ENCODE measurements at places on chromosomes 7 and 10. TPM values are rescaled to one million over a fixed set of nuclear protein-coding genes. Genes with fewer than 3 reads are reported as not detected.

The HOXA2 gene
- not detected for total RNA-seq

The TCAF2 gene
- total RNA-seq, result 2.3 TPM

The MPLKIP gene
- 31.4 TPM for total RNA-seq

The VWA2 gene
- total RNA-seq, result 8.3 TPM

DNA sequence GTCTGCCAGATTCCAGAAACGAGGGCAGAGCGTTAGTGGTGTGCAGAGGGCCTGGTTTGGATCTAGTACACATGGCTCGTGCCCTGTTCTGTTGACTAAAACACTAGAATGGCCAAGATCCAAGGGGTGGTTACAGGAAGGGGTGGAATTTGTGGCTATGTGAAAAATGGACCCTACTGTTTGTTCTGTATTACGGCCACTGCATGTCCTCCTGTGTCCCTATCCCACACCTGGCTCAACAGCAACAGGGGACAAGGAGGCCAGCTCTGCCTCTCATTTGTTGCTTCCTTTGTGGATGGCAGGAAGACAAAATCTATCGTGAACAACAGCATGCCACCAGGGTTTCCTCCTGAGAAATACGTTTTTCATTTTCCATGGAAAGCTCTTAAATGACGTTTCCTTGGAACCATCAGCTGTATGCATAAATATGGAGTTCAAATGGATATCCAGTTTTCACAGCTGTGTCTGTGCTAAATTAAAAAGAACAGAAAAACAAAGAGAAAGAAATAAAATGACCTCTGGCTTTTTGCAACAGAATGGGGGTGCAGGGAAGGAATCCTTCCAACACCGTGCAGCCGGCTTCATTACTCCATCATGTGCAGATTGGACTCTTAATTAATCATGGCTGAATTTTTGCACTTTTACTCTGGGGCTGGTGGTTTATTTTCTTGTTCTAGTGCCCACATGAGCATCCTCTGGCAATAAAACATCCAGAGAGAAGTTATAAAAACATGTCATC, 318.9 kb downstream of the CXCL12 start:
- no peak for DNase-seq

- DNase-seq, result no peak
Measured at GRCh38 chr7:80273327-80273726, 138.7 kb downstream of the GNAI1 start.

- DNase-seq, result no peak
Measured at GRCh38 chr7:138768241-138768640, 29.6 kb upstream of the TMEM213 start.

GRCh38 chr10:47018026-47018735, 107.0 kb downstream of the PTPN20 start:
- DNase-seq, result no peak

DNA sequence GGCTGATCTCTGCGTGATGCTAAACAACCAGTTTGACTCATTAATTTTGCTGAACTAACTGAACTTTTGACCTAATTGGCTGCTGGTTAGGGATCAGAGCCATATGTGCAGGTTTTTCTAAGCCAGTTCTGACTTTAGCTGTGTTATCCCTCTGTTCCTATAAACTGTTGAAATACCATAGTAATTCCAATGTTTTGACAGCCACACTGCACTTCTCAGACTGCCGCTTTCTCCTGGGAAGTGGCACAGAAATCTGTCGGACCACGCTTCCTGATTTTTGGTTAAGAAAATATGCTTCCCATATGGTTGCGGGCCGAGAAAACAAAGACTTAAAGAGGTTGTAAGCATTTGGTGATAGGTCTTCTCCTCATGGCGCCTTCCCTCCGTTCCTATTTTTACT, 42.3 kb downstream of the TBXAS1 start:
- no peak for DNase-seq

- DNase-seq, result no peak
Measured at GRCh38 chr10:10193848-10194247, 823.8 kb upstream of the CELF2 start.

DNA sequence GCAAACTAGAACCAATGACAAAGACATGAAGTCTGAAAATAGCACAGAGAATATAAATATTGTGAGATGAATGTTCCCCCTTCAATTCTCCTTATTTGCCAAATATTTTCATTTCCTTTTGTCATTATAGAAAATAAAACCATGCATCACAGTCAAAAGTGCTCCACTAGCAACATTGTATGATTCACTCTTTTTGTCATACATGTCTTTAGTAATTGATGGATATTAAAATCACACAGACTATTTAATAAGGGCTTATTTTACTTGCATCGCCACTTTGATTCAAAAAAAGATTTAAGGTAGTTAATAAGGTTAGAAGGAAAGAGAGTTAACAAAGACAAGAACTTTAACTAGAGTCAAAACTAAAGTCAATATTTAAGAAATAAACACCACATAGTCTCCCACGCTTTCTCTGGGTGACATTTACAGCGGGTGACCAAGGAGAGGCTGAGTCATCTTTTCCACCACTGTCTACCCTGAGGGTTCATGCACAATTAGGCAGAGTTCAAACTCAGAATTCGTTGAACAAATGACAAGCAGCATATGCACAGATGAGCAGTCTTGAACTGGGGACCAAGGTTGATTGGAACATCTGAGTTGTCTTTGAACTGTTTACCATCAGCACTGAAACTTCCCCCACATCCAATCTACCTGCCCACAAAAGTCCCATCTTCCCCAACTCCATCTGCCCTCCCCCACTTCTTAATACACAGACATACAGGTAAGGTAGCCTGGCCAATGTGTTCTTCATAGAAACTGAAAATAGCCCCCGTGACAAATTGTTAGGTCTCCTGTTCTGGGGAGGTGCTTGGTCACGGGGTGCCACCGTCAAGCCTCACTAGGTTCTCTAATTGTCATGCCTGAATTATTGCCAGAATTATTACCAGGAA, 42.5 kb downstream of the C7orf25 start:
- no peak for DNase-seq

GRCh38 chr10:80281784-80282765, 7.4 kb downstream of the MAT1A start:
- no peak for DNase-seq

DNA sequence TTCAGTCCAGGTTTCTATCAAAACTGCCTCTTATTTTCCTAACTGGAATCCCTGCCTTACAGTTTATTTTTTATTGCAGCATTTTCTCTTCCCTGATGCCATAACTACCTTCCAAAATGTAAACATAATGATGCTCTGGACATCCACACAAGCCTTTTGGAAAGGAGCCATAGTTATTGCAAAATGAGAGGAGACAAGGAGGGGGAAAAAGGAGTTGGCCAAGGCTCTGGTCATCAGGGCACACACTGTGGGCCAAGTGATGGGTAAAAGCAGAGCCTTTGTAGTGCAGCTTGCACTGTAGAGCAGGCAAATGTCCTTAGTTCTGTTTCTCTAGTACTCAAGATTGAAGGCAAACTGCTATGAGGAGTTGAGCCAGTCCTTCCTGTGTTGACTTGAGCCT, 289.3 kb upstream of the MTPN start:
- DNase-seq, result no peak

DNA sequence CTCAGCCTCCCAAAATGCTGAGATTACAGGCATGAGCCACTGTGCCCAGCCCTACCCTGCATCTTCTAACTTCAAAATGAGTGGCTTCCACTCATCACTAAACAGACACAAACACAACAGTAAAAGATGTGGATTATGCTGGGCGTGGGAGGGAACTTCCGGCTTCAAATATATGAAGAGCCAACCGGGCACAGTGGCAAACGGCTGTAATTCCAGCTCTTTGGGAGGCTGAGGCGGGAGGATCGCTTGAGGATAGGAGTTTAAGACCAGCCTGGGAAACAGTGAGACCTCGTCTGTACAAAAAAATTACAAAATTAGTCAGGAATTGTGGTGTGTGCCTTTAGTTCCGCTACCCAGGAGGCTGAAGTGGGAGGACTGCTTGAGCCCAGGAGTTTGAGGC, 92.2 kb upstream of the GNA12 start:
- peak; percentile 12 for DNase-seq

- peak; percentile 98 for DNase-seq
Measured at GRCh38 chr7:55254596-55255495, 110.3 kb upstream of the LANCL2 start.

DNA sequence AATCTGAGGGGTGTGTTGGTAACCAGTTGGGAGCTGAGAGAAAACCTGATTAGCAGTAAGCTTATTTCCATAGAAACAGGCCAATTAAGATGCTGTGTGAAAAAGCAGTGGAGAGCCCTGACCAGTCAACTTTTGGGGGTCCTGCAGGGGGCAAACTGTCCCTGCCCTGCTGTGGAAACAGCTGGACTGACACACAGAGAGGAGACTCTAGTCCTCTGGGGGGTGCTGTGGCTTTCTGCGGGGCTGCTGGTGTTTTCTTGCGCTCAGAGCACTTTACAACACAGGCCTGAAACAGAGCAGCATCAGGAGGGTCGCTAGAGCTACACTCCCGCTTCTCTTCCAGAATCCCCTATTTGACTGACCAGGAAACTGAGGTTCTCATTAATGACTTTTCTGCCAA, 546.9 kb upstream of the GALNT17 start:
- no peak for DNase-seq

DNA sequence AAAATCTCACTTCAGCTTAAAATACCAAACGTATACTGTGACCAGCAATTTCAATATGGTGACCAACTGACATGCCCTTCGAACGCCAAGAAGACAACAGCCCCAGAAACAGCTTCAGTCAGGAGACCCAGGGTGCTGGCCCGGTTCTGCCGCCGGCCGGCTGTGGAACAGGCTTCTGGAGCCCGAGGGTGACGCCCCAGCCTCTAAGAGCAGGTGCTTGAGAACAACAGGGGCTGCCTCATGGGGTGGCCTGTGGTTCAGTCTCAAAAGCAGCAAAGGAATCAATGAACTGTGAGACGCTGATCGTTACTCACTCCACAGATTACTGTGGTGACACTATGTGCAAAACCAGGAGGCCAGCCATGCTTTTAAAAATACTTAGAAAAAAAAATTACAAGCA, 17.3 kb downstream of the GPER1 start:
- DNase-seq, result no peak

DNA sequence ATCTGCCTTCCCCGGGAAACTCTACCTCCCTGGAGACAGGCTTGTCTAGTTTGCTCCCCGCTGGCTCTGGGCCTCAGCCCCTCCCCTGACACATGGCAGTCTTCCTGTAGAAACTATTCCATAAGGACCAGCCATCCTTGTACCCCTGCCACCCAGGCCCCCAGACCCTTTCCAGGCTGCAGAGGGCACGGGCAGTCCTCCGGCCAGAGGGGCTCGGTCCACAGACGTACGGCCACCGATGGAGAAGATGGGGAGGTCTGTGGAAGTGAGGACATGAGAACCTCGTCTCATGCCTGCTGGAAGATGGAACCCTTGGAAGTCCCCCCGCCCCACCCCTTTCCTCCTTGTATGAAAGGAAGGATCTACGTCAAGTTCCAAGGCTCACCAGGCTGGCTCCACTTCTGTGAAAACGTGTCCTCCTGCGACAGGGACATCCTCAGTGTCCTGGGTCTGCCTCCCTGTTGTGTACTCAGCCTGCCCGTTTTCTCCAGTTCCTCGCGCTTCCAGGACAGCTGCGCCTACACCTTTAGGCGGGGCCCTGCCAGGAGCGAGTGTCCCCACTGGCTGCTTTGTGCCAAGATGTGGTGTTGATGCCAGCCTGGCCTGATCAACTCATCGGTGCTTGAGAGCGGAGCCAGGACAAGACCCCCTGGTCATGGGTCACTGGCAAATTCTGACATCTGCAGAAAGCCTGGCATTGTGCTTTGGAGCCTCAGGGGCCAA, 414.9 kb downstream of the GLRX3 start:
- DNase-seq, result no peak

DNA sequence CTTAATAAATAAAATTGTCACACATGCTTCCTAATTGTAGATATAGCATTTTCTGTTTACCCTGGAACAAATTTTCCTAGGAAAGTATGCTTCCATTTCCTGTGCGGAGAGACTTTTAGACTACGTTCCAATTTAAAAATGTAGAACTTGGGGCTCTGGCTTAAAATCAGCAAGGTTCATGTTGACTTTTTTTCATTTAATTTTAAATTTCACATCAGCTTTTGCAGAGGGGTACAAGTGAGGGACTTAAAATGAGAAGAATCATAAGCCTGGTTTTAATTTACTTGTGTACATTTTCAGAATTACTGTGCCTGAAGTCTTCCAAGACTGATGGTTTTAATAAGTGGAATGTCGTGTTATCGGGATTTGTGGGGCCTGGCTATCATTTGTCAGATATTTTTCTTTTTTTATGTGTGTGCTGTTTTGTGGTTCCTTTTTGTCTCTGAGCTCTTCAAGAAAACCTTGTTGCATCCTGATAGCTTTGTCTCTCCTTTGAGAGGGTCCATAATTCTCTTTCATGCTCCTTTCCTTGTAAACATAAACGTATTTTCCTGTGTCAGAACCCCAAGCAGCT, 8.8 kb upstream of the ATRNL1 start:
- DNase-seq, result no peak

DNA sequence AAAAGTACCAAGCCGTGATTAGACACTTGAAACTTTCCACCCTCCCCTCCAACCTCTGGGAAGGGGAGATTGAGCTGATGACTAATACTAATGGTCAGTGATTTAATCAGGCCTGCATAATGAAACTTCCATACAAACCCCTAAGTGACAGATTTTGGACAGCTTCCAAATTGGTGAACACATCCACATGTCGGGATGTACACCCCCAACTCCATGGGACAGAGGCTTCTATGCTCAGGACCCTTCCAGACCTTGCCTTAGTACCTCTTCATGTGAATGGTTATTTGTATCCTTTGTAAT, 4.8 kb downstream of the NUB1 start:
- DNase-seq, result no peak

- no peak for DNase-seq
Measured at GRCh38 chr7:42097752-42098151, 139.3 kb downstream of the GLI3 start.

DNA sequence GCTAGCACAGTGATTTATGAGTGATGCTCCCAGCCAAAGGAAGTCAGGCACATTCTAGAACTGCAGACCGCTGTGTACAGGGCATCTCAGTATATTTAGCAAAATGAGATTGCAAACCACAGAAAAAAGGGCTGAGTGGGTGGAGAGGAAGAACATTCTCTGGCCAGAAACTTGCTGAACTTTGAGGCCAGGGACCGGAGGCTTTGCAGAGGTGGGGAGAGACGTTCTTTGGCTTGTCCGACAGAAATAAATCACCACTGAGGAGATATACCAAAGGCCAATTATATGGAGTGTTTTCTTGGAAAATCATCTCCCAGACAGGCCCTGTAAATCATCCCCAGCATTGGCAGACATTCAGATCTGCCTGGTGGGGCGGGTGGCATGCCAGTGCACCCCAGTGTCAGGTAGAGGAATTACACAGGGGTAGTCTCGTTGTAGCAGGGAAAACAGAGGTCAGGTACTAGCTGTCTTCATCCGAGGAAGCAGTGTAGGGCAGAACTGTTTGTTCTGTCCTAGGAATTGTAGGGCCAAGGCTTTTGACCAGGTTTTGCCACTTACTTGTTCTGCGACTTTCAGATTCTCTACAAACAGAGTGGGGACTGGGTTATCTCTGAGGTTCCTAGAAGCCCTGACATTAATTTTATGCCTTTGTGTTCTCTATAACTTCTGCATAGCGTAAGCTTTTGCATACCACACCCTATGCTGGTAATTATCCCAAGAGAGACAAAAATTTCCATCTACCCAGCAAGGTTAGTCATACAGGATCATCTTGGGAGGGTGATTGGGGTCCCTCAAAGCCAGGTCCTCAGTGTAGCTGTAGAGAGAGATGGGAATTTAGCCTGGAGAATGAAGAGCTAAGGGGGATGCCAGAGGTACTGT, 655.6 kb downstream of the LRMDA start:
- no peak for DNase-seq

GRCh38 chr7:21261627-21262594, 166.0 kb upstream of the SP4 start:
- DNase-seq, result no peak
